ENCODE measurements at places on chromosomes 2 and 18.
A peak's percentile ranks its signal among the peaks of the same experiment; 100 is the strongest.

DNA sequence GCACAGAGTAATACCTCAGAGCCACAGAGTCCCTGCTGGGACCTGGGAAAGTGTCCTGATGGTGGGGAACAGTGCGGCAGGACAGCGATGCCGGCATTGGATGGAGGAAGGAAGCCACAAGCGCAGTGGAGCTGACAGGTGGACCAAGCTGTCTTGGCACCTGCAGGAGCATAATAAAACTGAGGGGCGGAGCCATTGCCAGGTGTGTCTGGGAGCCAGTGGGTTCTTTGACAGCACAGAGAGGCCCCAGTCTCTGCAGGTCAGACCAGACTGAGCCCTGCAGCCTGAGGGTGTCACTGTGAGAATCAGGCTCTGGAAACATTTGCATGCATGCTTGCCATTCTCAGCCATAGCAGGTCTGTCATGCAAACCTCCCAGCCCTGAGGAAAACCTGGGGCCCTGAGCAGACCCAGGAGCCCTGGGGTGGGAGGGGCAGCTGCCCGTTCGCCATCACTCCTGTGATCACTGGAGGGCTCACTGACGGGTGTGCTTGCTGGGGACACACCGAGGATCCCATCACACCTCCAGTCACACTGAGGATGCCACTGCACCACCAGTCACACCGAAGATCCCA, 210.5 kb upstream of the HDAC4 start:
- H3K27me3 ChIP-seq = no peaks in the 10 kb centered on the region
- no peak for DNase-seq

GRCh38 chr18:3245185-3245564, 2.4 kb upstream of the MYL12A start:
- H3K27ac ChIP-seq = peak overlapping the region; percentile 99
- H3K36me3 ChIP-seq = peaks cover 30% of the 10 kb centered on the region
- peak overlapping the region; percentile 85 for H3K4me3 ChIP-seq
- no peaks in the 10 kb centered on the region for H3K27me3 ChIP-seq

DNA sequence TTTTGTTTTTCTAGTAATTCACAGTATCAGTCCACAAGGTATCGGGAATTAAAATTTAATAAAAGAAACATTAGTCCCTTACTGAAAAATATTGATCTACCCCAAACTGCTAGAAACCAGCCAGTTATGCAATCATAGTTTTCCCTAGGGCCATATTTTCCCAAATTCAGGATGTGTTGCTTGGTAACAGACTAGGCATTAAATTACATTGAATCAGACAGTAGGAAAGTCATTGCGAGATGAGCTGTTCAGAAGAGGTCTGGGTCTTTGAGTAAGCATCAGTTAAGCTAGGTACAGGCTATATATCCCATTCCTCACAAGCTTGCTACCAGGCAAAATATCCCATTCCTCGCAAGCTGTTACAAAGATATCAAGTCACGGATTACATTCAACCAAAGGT, 123.0 kb upstream of the CCDC150 start:
- H3K4me3 ChIP-seq = no peak overlapping the region
- no peak for DNase-seq
- H3K4me1 ChIP-seq = no peaks in the 10 kb centered on the region
- no peak overlapping the region for H3K27ac ChIP-seq
- H3K36me3 ChIP-seq = no peaks in the 10 kb centered on the region

GRCh38 chr2:178143481-178143880, 31.2 kb downstream of the RBM45 start:
- no peak for DNase-seq
- H3K27ac ChIP-seq = no peak overlapping the region
- no peak overlapping the region for H3K4me3 ChIP-seq
- no peaks in the 10 kb centered on the region for H3K4me1 ChIP-seq

GRCh38 chr2:240600451-240600961, 14.0 kb downstream of the CAPN10 start:
- peaks cover 30% of the 10 kb centered on the region for H3K36me3 ChIP-seq
- no peak overlapping the region for H3K27ac ChIP-seq
- H3K4me3 ChIP-seq = no peak overlapping the region
- peaks cover 9% of the 10 kb centered on the region for H3K4me1 ChIP-seq

DNA sequence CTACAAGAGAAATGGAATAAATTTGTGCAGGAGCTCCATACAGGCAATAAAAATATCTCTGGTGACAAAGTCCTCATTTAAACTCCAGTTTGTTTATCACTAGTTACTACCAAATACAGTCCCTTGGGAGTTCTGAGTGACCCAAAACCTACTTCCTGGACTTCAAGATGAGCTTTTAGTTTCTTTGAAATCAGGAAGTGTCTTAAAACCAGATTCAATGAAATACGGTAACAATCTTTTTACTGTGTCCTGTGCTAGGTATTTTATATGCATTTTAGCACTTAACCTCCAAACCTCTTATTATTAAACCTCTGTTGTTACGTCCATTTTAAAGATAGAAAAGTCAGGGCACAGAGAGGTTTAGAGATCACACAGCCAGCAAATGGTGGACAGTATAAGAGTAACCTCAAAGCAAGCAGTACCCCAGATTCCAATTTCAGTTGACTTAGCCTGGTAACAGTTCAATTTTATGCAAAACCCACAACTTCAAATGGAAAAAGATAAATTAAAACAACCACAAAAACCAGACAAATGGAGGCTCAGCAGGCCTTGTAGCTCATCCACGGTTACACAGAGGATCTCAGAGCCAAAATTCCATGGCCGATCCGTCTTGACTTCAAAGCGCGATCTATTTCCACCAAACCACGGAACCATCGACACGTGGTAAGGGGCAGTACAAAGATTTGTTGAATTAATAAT, 1.3 kb upstream of the KCMF1 start:
- peak overlapping the region; percentile 89 for H3K4me3 ChIP-seq
- H3K27me3 ChIP-seq = no peaks in the 10 kb centered on the region
- no peak for DNase-seq
- H3K4me1 ChIP-seq = peaks cover 38% of the 10 kb centered on the region
- H3K27ac ChIP-seq = peak overlapping the region; percentile 98

DNA sequence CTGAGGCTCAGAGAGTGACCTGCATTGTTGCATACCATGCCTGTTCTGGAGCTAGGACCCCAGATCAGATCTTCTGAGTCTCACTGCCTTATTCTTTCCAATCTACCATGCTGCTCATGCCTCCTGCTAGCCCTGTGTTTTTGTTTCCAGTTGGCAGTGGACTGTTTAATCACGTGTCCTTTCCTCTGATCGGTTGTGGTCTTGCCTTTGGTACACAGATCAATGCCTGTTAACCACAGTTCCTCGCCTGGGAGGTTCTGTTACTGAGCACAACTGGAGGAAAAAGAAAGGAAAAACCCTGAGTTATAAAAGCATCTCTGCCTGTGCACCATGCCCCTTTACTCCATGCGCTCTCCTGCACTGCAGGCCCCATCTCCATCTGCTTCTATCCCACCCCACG, 329.1 kb downstream of the SETBP1 start:
- DNase-seq = no peak
- H3K4me1 ChIP-seq = peaks cover 8% of the 10 kb centered on the region
- H3K4me3 ChIP-seq = no peak overlapping the region
- H3K36me3 ChIP-seq = no peaks in the 10 kb centered on the region
- H3K27ac ChIP-seq = no peak overlapping the region

DNA sequence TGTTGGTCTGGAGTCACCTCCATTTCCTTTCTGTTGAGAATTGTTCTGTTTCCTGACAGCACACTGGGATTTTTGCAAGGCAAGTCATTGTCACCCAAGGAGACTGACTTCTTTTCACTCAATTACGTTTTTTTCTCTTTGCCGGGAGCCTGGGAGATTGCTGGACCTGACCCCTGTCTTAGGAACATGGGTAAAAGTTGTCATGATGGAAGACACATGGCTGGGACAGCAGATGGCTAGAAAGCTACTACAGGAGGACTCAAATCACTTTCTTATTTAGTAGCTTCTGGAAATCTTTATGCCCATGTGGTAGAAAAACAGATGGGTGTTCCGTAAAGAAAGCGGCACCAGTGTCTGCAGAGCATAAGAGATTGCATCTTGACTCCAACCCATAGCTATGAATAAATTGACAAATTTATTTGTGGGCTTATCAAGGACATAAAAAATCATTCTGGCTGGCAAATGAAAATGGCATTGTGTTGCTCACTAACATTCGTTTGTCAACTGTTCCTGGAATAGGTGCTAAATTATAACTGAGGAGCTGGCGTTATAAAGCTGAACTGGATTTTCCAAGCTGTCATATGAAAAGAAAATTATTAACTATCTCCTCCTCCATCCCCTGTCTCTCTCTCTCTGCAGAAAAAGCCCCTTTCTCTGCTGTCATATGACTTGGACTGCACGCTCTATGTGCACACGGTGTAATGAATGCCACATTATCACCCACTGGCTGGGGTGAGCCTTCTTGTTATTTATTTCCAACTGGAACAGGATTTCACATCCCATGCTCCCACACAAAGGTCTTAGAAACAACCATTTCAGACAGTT, 159.8 kb downstream of the SH3RF3 start:
- no peaks in the 10 kb centered on the region for H3K36me3 ChIP-seq
- no peak for DNase-seq
- no peak overlapping the region for H3K4me3 ChIP-seq
- peak overlapping the region; percentile 15 for H3K27ac ChIP-seq
- peaks cover 55% of the 10 kb centered on the region for H3K4me1 ChIP-seq
- H3K27me3 ChIP-seq = no peaks in the 10 kb centered on the region

DNA sequence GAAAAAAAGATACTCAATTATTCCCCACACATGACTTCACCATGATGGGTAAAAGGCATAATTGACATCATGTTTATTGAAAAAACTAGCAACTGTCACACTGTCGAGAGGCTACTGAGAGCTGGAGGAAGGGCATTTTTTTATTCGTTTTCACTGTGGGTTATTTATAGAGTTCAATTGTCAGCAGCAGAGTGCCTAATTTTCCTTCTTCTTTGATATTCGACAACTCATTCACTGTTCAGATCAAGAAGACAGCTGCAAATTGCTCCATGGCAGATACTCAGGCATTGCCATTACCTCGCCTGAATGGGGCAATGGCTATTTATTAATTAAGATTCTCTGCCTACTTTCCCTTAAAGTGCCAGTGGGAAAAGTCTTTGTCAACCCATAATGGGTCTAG, 197.5 kb upstream of the NRP2 start:
- no peak overlapping the region for H3K4me3 ChIP-seq
- H3K4me1 ChIP-seq = no peaks in the 10 kb centered on the region
- no peak for DNase-seq
- H3K27me3 ChIP-seq = no peaks in the 10 kb centered on the region

GRCh38 chr2:55365303-55365702, 54.4 kb downstream of the CCDC88A start:
- H3K27me3 ChIP-seq = no peaks in the 10 kb centered on the region
- no peak overlapping the region for H3K4me3 ChIP-seq
- H3K27ac ChIP-seq = no peak overlapping the region
- no peaks in the 10 kb centered on the region for H3K4me1 ChIP-seq
- DNase-seq = no peak

DNA sequence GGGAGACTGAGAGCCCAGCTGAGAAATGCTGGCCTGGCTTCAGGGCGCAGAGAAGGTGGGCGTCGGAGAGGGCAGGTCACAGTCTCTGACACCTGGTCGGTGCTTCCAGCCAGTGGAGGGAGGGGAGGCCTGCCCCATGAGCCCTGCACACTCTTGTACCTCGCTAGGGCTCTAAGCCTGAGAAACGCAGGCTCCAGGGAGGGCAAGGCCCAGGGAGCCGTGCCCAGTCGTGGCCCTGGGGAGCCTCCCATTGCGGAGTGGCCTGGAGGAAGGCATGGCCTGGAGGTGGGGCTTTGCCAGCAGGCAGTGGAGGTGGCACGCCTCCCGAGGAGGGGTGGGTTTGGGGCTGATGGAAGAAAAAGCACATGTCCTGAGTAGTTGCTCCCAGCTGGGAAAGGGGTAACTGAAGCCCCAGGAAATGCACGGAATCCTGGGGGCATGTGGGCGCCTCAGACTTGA, 39.0 kb downstream of the MTERF4 start:
- H3K4me1 ChIP-seq = no peaks in the 10 kb centered on the region
- H3K27me3 ChIP-seq = no peaks in the 10 kb centered on the region
- no peak overlapping the region for H3K27ac ChIP-seq
- peak; percentile 52 for DNase-seq
- no peak overlapping the region for H3K4me3 ChIP-seq

DNA sequence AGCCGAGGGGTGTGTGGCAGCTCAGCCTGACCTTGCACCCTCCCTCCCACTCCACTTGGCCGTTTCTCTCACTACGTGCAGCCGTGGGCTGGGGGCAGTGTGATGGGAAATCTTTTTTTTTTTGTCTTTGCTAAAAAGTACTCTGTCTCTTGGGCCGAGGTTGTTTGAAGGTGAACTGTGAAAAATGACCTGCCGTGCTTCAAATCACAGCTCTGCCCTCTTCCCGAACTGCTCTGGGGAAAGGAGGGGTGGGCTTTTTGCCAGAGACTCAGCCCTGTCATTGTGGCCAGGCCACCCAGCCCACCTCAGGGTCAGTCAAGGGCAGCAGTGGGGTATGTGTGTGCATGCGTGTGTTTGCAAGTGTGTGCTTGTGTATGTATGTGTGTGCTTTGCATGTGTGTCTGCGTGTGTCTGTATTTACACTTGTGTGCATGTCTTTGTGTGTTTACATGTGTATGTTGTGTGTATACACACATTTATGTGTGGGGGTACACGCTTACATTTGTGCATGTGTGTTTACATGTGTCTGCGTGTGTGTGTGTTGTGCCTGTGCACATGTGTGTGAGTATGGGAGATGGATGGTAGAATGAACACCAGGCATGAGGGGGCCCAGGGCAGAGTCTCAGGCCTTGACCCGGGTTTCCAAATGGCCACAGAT, 61.3 kb upstream of the HAAO start:
- H3K4me1 ChIP-seq = no peaks in the 10 kb centered on the region
- H3K36me3 ChIP-seq = no peaks in the 10 kb centered on the region
- no peaks in the 10 kb centered on the region for H3K27me3 ChIP-seq

GRCh38 chr2:222903234-222904220, 42.7 kb downstream of the ACSL3 start:
- H3K27ac ChIP-seq = peak overlapping the region; percentile 33
- H3K36me3 ChIP-seq = no peaks in the 10 kb centered on the region
- H3K4me1 ChIP-seq = peaks cover 30% of the 10 kb centered on the region
- H3K4me3 ChIP-seq = no peak overlapping the region

- no peaks in the 10 kb centered on the region for H3K27me3 ChIP-seq
- no peak overlapping the region for H3K4me3 ChIP-seq
- no peak for DNase-seq
- H3K36me3 ChIP-seq = no peaks in the 10 kb centered on the region
Observed at GRCh38 chr2:187349326-187349944, 98.6 kb downstream of the CALCRL start.

DNA sequence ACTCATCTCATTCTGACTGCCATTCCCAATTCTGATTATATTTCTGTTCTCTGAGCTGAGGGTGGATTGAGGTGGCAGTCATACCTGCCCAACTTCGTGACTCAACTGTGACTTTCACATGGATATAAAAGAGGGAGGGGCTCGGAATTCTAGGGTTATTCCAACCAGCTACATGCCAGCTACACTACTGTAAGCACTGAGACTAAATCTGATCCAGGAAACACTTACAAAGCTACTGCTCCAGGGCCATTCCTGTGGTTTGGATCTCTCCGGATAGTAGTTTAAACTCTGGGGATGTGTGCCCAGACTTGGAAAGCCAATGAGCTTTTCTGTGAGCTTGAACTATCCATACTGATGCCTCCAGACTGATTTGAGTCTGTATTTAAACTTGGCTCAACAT, 7.9 kb downstream of the MAP2 start:
- H3K27ac ChIP-seq = no peak overlapping the region
- H3K36me3 ChIP-seq = no peaks in the 10 kb centered on the region
- no peak for DNase-seq
- H3K4me1 ChIP-seq = no peaks in the 10 kb centered on the region
- H3K4me3 ChIP-seq = no peak overlapping the region

GRCh38 chr2:169507698-169508097, 1.8 kb upstream of the KLHL41 start:
- H3K4me3 ChIP-seq = peak overlapping the region; percentile 78
- peak overlapping the region; percentile 87 for H3K27ac ChIP-seq
- H3K27me3 ChIP-seq = no peaks in the 10 kb centered on the region
- H3K4me1 ChIP-seq = peaks cover 6% of the 10 kb centered on the region
- no peak for DNase-seq
- H3K36me3 ChIP-seq = peaks cover 9% of the 10 kb centered on the region
